ENCODE measurements at places on chromosomes 2 and 18.

DNA sequence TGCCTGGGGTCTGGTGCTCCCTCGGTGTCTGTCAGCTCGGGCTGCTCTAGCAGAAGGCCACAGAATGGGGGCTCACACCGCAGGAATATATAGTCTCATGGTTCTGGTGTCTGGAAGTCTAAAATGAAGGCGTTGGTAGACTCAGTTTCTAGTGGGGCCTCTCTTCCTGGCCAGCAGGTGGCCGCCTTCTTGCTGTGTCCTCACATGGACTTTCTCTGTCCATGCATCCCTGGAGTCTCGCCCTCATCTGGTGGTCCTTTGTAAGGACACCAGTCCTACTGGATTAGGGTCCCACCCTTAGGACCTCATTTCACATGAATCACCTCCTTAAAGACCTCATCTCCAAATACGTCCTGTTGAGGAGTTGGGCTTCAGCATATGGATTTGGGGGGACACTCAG is 65.7 kb downstream of the RRM2 start:
- DNase-seq, result no peak

DNA sequence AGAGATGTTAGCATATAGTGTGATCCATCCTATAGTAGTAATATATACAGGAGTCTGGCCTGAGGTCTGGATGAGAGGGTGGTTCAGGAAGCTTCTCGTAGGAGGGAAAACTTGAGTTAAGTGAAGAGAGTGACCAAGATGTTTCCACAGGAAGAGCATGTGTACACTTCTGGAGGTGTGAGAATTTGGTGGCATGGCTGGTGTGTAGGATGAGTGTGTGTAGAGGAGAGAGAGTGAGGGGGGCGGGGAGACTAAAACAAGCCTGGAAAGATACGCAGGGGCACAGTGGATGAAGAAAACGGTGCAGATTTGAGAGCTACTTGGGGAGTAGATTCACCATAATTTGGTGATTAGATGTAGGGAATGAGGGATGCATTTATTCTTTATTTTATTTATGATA is 43.5 kb upstream of the CTLA4 start:
- no peak for DNase-seq

DNA sequence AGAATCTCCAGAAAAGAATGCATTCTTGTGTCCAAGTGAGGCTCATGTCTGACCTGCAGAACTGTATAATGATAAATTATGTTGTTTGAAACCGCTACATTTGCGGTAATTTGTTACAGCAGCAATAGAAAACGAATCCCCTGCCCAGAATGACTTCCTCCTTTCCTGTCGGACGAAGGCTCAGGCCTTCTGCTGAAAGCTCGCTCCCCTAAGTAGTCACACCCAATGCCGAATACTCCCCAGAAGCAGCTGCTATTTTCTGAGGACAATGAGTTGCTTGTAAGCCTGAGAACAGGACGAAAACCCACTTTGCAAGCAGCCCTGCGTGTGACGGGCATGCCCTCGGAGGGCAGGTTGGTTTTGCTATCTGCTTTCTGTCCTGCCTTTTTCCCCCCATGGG is 27.7 kb upstream of the PTPN4 start:
- DNase-seq, result no peak

- DNase-seq, result no peak
Observed at GRCh38 chr18:63022429-63023022, 297.0 kb downstream of the BCL2 start.

- DNase-seq, result no peak
Observed at GRCh38 chr2:144914622-144915318, 394.9 kb upstream of the ZEB2 start.

DNA sequence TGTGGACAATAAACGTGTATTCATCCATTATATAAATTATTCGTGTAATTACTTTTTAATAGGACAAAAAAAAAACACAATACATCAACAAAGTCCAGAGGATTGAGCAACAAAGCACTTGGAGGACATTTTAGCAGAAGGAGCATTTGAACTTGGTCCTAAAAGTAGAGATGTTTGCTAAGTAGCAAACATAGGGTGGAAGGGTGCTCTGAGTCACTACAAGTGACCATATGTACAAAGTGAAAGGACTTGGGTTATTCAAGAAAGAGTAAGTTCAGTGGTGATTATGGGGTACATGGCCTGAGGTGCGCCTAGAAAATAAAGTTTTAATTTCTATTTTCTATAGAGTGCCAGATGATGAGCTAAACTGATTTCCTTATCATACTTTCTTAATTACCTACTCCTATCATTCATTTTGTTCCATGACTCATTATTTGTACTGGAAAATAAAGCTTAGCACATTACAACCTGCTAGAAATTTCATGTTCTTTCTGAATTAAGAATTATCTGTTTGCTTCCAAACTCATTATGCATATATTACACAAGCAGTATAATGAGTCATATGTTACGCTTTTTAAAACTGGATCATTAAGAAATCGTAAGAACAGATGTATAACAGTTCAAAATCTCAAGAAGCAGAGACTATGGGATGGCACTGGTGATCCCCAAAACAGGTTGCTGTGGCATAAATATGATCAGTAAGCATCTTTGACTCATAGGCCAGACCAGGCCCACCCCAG is 13.1 kb upstream of the PPP1R1C start:
- no peak for DNase-seq

DNA sequence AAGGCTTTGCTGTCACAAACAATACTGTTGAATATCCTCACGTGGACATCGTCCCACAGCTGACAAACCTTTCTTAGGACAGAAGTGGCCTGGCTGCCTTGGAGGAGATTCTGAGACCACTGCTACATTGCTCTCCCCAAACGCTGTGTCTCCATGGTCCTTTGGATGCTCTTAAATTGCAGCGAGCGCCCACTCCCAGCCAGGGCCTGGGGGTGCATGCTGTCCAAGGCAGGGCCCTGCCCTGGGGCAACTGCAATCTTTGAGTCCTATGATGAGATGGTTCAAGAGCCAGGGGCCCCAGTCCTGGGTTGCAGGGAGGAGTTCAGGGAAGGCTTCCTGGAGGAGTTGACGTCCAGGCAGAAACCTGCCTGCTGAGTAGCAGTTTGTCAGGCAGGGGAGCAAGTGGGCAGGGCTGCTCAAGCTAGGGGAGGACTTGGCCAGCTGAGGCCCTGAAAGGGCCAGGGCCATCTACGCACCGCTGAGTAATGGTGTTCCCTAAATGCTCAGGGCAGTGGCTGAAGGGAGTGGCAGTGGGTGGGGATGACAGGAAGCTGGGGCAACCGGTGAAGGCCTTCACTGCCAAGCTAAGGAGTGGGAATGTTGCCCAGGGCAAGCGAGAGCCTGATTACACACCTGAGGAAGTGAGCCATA is 10.8 kb upstream of the SDC1 start:
- DNase-seq, result no peak

GRCh38 chr18:63980027-63980426 is 10.1 kb downstream of the SERPINB8 start:
- no peak for DNase-seq

- peak; percentile 74 for DNase-seq
Observed at GRCh38 chr2:213151437-213152064, at the start of gene IKZF2. Gene IKZF2 (minus strand): TSS chr2:213151612. CDS start chr2:213148629, 2,983 bp downstream.

- DNase-seq, result no peak
Observed at GRCh38 chr2:196113061-196113974, 44.7 kb upstream of the DNAH7 start.

DNA sequence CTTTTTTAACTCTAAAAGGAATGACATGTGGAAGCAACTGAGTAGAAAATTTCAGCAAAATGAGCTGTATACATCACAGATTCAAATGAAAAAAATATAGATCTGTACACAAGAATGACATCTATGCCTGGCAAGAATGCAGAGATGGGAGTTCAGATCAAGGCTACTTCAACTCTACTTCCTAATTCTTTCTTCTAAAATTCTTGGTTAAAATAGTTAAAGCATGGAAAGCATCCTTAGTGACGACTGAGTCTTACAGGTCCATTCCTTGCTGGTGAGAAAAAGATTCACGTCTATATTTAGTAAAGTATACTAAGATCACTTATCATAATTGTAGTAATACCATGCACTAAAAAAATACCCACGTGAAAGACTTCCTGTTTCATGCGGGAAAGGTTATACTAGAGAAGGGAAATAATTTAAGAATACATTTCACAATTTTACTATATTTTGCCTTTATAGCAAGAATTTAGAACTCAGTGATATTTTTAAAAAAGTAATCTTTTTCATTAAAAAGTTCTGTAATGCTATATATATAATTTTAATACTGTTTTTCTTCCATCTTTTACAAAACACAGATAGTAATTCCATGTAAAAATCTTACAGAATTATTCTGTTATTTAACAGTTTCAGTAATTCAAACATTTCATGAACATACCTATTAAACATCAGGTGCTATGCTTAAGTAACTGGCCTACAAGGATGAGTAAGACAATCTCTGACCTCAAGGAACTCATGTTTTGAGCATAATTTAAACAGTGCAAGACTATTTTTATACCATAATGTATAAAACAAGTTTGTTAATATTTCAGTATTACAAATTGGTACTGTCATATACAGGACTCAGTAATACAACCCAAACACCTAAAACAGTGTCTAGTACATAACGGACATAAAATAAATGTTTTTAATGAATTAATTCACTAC is 159.6 kb downstream of the BAZ2B start:
- no peak for DNase-seq
